ENCODE measurements at places on chromosomes 7 and 10.

- no peak for DNase-seq
Measured at GRCh38 chr10:11454958-11455566, 156.4 kb downstream of the USP6NL start.

GRCh38 chr10:35564341-35564968, 40.7 kb upstream of the GJD4 start:
- DNase-seq: no peak

DNA sequence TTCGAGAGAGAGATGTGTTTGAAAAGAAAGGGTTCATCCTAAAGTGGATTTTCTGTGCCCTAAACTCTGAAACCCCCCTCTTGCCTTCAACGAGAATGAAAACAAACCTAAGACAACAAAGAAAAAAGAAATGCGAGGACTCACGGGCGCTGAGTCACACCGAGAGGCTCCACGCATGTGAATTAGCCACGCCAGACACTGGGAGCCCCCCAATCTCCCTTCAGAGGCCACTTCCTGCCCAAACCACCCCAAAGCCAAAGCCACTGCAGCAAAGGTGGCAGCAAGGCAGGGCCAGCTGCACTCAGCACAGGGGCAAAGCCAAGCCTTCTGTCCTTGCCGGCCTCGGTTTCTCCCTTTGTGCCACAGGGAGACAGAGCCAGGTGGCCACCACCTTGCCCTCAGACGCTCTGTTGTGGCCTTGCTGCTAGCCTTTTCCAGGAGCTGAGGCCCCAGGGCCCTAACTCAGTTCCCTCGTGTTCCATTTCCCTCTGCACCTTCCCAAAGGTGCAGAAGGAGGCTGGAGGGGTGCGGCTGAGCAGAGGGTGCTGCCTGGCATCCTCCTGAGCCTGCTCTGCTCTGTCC, 93.3 kb downstream of the FAM53B start:
- peak; percentile 83 for DNase-seq

DNA sequence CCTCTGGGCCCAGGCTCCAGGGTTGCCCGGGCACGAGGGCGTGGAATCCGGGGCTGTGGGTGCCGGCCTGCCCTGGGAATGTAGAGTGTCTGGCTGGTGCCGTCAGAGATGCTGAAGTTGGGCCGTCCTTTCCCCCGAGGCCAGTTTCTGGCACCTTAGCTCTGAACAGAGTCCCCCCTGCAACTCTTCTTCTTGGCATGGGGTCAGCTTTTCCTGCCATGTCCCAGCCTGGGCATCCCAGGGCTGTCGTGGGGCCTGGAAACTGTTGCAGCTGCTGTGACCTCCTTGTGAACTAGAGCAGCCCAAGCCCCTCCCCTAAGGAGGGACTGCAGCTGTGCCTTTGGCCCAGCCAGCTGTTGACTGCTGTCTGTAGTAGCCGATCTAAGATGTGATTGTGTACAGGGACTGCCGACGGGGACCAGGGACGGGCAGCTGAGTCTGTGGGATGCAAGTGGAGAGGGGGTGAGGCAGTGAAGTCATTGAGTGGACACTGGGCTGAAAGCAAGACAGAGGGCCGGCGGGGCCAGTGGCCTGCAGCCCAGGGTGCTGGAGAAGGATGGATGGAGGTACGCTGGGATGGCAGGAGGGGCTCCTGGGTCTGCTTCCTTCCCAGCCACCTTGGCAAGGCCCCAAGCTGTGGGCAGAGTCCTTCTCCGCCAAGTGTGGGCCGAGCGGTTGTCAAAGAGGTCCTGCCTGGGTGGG, 35.8 kb downstream of the GBX1 start:
- DNase-seq: no peak

DNA sequence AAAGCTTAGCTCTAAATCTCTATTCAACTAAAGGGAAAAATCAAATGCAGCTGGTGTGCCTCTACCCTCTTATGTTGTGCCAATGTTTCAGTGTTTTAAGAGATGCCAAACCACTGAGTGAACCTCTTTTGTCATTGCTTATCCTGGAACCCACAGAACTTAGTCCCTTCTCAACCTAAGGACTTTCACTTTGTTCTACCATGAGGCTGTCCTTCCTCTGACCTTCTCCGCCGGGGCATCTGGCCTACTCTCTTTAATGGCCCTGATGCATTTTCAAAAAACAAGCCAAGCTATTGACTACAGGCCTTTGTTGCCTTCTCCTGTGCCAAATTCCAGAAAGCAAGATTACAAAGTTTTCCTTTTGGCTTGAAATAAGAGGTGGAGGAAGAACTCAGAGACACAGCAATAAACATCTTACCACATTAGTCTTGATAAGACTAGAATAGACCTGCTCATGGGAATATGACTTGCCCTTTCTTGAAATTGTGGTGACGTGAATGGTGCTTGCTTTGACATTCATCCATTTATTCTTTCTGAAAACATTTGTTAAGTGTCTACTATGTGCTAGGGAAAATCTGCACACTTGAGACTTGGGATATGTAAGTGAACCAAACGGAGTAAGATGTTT, 253.2 kb upstream of the SMIM30 start:
- DNase-seq: no peak

DNA sequence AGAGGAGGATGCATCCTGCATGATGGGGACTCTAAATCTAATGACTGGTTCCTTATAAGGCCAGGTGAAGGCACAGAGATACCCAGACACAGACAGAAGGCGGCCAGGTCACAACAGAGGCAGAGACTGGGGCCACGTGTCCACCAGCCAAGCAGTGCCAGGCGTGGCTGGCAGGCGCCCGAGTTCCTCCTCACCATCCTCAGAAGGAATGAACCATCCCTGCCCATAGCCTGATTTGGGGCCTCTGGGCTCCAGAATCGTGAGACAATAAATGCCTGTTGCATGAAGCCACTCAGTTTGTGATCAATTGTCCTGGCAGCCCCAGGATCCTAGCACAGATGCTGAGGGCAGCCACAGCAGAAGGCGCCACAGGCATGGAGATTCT, 69.0 kb upstream of the TNRC18 start:
- no peak for DNase-seq

GRCh38 chr10:7763929-7764328, 23.9 kb downstream of the KIN start:
- no peak for DNase-seq

GRCh38 chr7:36889182-36889581, 164.9 kb upstream of the AOAH start:
- DNase-seq: no peak

DNA sequence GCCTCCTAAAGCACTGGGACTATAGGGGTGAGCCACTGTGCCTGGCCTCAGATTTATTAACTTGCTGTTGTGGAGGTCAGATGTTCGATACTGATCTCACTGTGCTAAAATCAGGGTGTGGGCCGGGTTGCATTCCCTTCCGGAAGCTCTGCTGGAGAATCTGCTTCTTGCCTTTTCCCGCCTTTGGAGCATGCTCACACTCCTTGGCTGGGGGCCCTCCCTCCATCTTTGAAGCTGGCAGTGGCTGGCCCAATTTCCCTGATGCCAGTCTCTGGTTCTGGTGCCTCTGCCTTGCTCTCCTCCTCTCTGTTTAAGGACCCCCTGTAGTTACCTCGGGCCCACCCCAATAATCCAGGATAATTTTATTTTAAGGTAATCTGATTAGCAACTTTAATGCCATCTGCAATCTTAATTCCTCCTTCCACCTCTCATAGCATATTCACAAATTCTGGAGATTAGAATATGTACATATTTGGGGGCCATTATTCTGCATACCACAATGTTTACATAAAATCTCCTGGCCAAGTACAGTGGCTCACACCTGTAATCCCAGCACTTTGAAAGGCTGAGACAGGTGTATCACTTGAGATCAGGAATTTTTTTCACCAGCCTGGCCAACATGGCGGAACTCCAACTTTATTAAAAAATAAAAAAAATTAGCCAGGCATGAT, 7.9 kb upstream of the PITRM1 start:
- DNase-seq: no peak

DNA sequence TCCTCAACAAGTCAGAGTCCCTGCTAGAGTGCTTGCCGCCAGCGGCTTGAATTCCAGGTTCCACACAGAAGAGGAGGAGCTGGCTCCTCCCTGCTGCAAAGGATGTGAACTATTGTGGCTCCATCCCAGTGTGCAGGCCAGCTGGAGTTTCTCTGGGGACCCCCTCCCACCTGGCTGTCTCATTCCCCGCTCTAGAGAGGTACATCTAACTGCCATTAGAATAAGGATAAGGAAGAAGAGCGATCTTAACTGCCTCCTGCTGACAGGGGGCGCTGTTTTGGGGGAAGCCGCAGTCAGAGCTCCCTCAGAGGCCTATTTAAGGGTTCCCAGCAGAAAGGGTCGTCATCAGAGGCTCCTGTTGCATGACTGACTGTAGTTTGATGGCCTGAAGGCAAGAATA, 40.8 kb upstream of the HECW1 start:
- no peak for DNase-seq
